ENCODE measurements at places on chromosomes 11 and 22.
A peak's percentile ranks its signal among the peaks of the same experiment; 100 is the strongest.

DNA sequence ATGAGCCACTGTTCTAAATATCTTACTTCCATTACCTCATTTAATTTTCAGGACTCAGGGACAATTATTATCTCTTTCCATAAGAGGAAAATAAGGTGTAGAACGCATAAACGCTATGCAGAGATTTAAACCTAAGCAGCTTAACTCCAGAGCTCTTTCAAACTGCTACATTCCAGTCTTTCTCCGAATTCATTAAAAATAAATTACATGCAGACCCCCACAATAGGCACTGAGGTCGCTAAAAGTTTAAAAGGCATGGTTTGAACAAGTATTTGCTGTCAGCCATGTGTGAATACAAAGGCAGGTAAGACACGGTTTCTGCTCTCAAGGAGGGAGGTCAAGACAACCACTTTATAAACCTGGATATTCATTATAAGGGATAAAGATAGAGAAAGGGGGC, 983 bp downstream of the NARS2 start:
- DNase-seq = no peak

DNA sequence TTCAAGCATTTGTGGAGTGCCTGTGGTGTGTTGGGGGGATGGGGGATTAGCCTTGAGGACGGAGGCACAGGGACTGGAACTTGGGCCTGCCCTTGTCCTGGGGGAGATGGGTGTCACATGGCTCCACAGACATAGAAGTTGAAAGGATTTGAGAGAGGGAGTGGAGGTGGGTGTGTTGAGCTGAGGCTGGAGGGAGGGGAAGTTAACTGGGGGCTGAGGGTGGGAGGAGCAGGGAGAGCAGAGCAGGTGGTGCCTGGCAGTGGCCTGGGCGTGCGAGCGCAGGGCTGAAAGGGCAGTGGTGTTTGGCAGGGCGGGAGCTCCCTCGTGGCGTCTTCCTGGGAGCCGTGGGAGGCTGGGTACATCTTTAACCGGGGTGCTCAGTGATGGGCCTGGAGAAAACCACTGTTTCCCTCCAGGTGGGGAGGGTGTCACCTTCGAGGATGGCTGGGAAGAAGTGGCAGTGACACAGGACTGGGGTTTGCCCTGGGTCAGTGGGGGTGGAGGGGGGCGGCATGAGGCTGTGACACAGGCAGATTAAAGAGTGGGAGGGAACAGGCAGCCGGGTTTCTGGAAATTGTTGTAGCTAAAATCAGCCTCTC, 45.5 kb downstream of the AP2A2 start:
- DNase-seq = peak; percentile 11

GRCh38 chr11:16902781-16903378, 111.3 kb downstream of the PLEKHA7 start:
- DNase-seq = peak; percentile 25

- DNase-seq = no peak
Measured at GRCh38 chr22:46908641-46909107, 146.2 kb downstream of the TBC1D22A start.

- no peak for DNase-seq
Measured at GRCh38 chr22:26709617-26710390, 52.4 kb downstream of the MIAT start.

- no peak for DNase-seq
Measured at GRCh38 chr11:113974741-113975470, at the start of gene HTR3A. Gene HTR3A, plus strand, starts transcription at chr11:113975108. Its CDS starts 218 bp downstream, at chr11:113975326.

DNA sequence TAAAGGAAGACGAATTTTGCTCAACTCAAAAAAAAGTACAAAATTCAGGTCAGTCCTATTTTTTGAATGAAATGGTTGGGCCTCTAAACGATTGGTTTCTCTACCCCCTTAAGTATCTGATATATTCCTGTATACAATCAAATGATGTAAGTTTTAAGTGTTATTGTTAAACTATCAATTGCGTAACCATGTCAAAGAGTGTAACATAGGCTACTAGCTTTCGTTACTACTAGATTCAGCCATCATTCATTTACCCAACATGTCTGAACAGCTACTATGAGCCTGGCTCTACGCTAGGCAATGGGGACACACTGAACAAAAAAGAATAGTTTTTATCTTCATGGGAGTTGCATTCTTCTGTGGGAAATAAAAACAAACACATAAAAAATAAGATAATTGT, 3.3 kb downstream of the RAB6A start:
- DNase-seq = no peak

DNA sequence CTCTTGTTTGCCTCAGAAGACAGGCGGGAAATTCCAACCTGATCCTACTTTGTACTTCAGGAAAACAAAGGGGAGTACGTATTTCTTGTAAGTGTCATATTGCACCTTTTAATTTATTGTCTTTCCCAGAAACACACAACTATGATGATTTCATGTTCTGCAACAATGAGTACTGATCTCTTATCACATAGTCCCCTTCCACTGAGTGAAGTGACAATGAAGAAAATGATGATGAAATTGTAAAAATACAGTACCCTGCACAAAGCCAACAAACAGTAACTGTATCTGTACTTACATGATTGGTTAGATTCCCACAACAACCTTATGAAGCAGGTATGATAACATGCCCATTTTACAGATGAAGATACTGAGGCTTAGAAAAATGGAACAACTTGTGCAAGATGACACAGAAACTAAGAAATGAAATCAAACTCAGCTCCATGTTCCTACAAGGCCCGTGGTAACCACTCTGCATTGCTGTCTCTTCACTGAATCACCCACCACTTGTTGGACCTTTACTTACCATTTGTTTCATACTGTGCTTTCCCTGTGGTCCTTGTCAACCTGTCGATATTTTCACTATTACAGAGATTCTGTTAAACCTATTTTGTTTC, 37.5 kb downstream of the SLC1A2 start:
- DNase-seq = no peak

GRCh38 chr22:48900327-48900597, 927.4 kb downstream of the BRD1 start:
- no peak for DNase-seq

GRCh38 chr11:2266586-2267305, 3.6 kb downstream of the ASCL2 start:
- no peak for DNase-seq

- DNase-seq = no peak
Measured at GRCh38 chr11:413120-414081, 1.4 kb downstream of the SIGIRR start.

GRCh38 chr11:96197103-96197502, 145.9 kb downstream of the MAML2 start:
- DNase-seq = no peak

- DNase-seq = no peak
Measured at GRCh38 chr22:38112381-38112780, 1.9 kb upstream of the BAIAP2L2 start.

DNA sequence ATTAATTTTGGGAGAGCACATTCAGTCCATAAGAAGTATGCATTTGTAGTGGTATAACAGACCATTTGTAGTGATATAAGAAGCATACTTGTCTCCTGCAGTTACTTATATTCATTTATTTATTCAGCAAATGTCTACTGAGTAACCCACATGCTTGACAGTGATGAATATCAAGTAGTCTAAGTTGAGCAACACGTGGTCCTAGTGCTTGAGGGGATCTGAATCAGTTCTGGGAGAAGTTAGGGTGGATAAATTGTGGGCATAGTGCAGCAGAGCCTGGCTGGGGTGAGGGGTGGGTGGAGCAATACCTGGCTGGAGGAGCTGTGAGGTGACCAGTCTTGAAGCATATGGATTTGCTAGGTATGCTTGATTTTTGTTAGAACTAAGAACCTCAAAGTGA, 24.3 kb downstream of the STX3 start:
- DNase-seq = no peak

DNA sequence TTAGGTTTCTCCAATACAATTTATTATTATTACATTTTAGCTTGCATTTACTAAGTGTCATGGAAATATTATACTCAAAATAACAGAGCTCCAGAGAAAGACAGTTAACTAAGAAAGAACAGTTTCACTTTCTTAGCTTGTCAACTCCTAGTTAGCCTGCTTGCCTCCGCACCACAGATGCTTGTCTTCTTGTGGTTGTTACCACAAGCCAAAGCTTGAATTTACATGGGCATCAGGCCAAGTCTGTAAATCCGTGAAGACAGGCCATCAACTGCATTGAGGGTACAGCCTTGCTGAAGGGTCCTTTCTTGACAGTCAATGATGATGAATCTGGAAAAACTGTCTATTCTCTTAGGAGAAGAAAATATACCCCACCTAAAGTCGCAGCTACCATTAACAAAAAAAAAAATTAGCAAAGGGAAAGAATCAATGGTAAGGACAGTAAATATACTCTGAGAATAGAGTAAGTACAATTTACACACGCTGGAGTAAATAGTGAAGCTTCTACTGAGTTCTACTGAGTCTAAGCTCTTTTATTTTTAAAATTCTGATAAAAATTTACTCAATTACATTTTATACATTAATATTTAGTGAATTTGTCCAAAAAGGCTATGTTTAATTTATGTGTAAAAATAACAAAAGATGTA, 15.6 kb upstream of the DENND5A start:
- DNase-seq = no peak

DNA sequence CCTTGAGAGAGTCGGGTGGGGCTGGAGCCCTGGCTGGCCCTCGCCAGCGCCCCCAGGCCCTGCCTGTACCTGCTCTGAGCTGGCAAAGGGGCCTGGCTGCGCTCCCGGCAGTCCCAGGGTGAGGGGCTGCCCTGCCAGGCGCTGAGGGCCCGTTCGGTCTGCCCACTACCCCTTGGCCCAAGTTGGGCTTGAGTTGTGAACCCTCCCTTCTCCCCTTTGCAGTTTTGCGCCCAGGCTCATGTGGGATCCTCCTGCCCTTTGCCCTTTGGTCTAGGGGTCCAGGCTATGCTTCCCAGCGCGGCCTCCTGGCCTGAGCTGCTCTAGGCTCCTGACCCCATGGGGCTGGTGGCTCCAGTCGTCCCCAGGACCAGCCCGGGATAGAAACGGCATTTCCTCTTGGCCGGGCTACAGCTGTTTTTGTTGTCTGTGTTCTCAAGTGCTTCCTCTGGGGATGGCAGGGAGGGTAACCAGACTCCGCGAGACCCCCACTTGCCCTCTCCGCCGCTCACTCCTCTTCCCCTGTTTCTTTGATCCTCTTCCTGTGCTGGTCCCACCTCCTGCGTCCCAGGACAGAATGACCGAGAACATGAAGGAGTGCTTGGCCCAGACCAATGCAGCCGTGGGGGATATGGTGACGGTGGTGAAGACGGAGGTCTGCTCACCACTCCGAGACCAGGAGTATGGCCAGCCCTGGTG, 34.9 kb downstream of the PRDM11 start:
- no peak for DNase-seq

- DNase-seq = no peak
Measured at GRCh38 chr11:69005631-69006368, 7.2 kb downstream of the MRGPRF start.

- DNase-seq = no peak
Measured at GRCh38 chr11:65764434-65764833, 16.3 kb downstream of the AP5B1 start.

DNA sequence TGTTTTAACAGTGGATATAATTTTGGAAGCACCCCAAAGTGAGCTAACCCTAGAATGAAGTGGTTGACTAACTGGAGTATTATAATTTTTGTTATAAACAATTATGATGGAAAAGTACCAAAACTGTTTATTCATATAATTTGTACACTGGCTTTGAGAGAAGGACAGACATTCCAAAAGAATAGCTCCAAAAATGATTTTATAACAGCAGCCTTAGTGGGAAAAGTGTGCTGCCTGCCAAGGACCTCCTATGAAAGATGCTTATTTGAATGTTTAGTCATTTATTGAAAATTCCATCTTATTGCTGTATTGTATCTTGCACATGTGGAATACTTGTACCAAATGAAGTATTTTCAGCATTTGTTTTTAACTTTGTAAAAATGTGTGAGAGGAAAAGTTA, 169.8 kb downstream of the GUCY1A2 start:
- no peak for DNase-seq

DNA sequence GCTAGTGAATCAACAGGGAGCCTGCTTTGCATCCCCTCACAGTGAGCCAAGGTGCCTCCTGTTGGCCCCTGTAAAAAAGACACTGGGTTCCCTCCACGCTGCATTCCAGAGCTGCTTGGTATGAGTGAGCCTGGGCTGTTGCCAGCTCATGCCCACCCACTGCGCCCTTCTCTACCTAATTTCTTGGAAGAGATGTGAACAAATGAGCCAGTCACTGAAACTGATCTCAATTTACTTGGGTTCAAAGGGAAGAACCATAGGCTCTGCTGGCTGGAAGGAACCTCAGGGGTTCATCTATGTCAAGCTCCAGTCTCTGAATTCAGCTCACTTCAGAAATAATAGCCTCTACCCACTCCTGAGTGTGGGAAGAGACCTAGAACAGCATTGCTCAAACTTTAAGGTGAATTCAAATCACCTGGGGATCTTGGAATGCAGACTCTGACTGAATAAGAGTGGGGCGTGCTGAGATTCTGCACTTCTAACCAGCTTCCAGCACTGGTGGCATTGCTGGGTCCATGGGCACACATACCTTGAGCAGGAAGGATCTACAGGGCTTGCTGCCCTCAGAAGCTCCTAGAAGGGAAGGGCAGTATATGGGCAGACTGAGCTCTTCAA, 5.4 kb upstream of the TMPRSS4 start:
- DNase-seq = no peak

DNA sequence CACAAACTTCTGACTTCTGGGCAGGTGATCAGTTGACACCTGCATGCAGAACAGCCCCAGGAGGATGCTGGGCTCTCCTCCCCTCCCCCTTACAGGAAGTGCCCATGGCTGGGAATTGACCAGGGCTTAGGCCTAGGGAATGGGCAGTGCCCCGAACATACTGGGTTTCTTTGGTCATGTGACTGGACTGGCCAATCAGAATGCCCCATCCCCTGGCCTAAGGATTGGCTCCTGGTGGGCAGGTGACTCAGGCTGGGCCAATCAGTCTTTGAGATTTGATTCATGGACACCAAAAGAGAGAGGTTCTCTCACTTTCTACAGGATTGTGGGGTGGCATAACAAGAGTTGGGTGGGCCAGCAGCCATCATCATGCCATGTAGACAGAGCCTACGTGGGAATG, 37.1 kb downstream of the MCM5 start:
- no peak for DNase-seq

DNA sequence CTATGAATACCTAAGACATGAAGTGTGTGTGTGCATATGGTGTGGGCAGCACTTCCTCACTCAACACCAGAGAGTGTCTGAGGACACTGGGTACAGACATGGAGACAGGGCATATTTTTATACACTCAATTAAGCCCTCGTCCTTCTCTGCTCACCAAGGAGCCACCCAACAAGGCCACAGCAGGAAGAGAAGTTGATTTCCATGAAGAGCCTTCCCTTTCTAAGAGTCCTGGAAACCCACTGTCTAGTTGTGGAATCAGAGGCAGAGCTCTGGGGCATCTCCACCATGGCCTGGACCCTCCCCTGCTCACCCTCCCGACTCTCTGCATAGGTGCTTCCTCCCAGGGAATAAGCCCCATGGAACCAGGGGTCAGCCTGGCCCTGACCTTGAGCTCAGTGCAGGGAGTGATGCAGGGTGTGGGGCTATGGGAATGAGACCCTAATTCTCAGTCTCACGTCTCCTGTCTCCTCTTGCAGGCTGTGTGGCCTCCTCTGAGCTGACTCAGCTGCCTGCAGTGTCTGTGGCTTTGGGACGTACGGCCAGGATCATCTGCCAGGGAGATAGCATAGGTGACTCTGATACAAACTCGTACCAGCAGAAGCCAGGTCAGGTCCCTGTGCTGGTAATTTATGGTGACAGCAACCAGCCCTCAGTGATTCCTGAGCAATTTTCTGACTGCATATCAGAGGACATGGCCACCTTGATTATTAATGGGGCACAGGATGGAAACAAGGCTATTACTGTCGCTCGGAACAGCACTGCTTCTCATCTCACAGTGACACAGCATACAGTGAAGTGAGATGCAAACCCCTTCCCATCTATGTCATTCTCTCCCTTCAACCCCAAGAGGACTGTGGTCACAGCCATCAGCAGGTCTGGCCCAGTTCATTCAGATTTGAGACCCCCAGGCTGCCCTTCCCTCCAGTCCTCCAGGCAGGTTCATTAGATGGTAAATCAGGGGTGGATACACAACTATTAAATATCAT, 14.6 kb upstream of the IGLL5 start:
- DNase-seq = no peak

Measured in suppressor macrophage (primary cell).